ENCODE measurements at places on chromosomes 13 and 19. TPM values are rescaled to one million over a fixed set of nuclear protein-coding genes. Genes with fewer than 3 reads are reported as not detected.

CADM4 gene
- 3.1 TPM for total RNA-seq

GPR42 gene
- not detected for total RNA-seq

GPATCH1 gene
- 5.0 TPM for total RNA-seq

PROZ gene
- total RNA-seq, result not detected

MCEMP1 gene
- not detected for total RNA-seq

ERVK3-1 gene
- 43.2 TPM for total RNA-seq

WASF3 gene
- total RNA-seq, result 5.6 TPM

ZNF737 gene
- not detected for total RNA-seq

CDADC1 gene
- total RNA-seq, result 6.9 TPM

TMEM272 gene
- total RNA-seq, result not detected

SF3A2 gene
- 29.9 TPM for total RNA-seq

PCDH9 gene
- 2.8 TPM for total RNA-seq

IFNL1 gene
- not detected for total RNA-seq

ITPKC gene
- 5.2 TPM for total RNA-seq

CYP4F22 gene
- not detected for total RNA-seq

SOHLH2 gene
- 0.64 TPM for total RNA-seq

MEGF8 gene
- total RNA-seq, result 7.8 TPM

DNA sequence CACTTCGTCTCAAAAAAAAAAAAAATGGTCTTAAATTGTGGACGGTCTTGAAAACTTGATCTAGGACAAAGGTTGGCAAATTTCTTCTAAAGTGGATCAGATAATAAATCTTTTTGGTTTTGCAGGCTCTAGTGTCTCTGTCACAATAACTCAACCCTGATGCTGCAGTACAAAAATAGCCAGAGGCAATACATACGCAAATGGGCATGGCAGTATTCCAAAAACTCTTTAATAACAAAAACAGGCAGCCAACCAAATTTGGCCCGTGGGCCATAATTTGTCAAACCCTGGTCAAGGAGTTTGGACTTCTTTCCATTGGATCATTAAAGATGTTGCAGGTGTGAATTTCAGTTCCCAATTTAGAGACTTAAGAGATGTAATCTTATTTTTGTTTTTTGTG, 93.5 kb upstream of the MRI1 start:
- DNase-seq, result no peak

DNA sequence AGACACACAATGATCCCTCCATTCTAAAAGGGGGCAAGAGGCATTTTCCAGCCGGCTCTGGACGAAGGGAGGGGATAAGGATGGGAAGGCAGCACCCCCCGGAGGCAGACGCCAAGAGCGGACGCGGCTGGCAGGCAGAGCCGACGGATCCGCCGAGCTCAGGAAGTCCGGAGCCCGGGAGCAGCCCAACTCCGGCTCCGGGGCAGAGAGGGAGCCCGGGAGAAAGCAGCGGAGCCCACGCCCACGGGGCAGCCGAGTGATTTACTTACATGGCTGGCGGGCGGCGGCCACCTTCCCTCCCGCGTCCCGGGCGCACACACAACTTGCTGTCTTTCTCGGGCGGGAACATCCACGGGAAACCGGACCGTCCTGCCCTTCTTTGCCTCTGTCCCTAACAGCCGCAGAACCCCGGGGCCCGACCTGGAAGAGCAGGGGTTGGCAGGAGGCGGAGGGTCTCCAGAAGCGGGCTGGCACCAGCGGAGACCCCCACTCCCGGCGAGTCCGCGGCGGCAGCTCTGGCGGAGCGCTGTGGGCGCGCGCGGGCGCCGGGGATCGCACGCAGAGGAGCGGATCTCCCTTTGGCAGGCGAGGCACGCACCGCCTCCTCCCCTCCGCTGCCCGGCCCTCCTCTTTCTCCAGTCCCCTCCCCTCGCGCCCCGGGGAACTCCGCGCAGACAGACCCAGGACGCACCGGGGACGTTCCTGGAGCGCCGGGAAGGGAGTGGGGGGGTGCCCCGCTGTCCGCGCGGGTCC, at the start of gene LHFPL6:
Gene LHFPL6, minus strand, starts transcription at position 580 of the 753 bp plus-strand sequence.
- DNase-seq, result peak; percentile 44

GRCh38 chr19:31459430-31459829, 110.2 kb upstream of the TSHZ3 start:
- DNase-seq, result no peak

GRCh38 chr19:2984215-2984528, 6.8 kb downstream of the TLE6 start:
- DNase-seq, result no peak

GRCh38 chr19:23949611-23950010, 34.9 kb downstream of the ZNF726 start:
- no peak for DNase-seq

GRCh38 chr19:30393046-30393445, 20.9 kb downstream of the ZNF536 start:
- no peak for DNase-seq

GRCh38 chr13:44206434-44206833, 167.2 kb upstream of the SERP2 start:
- DNase-seq, result no peak

GRCh38 chr13:107799001-107799400, 416.3 kb downstream of the LIG4 start:
- no peak for DNase-seq

GRCh38 chr13:103788061-103788652, 721.9 kb upstream of the SLC10A2 start:
- no peak for DNase-seq

GRCh38 chr13:95327190-95327589, 25.9 kb upstream of the ABCC4 start:
- no peak for DNase-seq

DNA sequence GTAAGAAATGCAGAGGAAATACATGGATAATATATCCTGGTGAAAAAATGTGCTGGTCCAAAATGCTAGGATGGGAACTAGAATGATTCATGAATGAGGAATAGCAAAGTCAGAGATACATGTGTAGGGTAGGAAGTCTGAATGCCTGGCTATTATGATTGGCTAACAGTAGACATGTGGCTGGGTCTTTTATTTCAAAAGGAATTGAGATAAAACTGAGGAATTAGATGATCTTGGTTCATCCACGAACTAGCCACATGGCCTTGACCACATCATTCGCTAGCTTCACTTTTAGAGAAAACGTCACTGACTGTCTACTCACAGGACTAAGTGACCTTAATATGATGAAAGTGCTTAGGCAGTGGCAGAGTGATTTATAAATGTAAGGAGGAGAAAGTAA, 103.1 kb downstream of the TRPC4 start:
- DNase-seq, result no peak

GRCh38 chr13:106599875-106600797, 32.2 kb upstream of the ARGLU1 start:
- DNase-seq, result no peak

DNA sequence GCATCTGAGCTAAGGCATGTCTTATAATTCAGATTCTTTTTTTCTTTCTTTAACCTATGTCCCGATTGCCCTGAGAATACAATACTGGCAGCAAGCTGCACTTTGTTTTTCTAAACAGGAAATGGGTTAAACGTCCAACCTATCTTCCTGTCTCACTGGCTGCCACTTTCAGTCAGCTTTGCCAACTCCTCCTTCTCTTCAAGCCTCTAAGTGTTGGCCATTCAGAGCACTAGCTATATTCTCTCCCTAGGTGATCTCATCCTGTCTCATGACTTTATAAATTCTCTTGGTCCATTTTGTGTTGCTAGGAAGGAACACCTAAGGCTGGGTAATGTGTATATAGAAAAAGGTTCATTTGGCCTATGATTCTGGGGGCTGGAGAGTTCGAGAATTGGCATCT, 109.5 kb upstream of the TSC22D1 start:
- no peak for DNase-seq

GRCh38 chr19:4969292-4969771, 419 bp downstream of the KDM4B start:
- no peak for DNase-seq

GRCh38 chr19:35314031-35314430, 15.0 kb upstream of the CD22 start:
- DNase-seq, result no peak

GRCh38 chr13:59837101-59837500, 326.6 kb downstream of the DIAPH3 start:
- no peak for DNase-seq

- no peak for DNase-seq
Measured at GRCh38 chr19:27772059-27772458, 1440.9 kb downstream of the UQCRFS1 start.

DNA sequence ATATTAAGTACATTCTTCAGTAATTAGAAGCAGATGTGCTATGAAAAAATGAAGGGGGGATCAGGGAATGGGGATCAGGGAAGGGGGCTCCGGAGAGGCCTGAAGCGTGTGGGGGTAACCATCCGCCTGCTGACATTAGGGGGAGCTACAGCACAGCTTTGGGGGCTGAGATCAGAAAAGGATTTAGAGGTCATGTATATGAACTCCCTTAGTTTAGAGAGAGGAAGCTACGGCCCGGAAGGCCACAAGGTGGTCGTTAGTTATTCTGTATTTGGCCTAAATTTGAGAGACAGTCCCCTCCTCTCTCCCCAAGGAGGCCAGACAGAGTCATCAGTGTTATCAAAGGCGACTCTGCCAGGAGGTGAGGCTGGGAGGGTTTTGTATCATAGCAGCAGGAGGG, 99.0 kb downstream of the TM9SF2 start:
- no peak for DNase-seq

GRCh38 chr13:44422755-44423643, 49.4 kb downstream of the SERP2 start:
- DNase-seq, result no peak

DNA sequence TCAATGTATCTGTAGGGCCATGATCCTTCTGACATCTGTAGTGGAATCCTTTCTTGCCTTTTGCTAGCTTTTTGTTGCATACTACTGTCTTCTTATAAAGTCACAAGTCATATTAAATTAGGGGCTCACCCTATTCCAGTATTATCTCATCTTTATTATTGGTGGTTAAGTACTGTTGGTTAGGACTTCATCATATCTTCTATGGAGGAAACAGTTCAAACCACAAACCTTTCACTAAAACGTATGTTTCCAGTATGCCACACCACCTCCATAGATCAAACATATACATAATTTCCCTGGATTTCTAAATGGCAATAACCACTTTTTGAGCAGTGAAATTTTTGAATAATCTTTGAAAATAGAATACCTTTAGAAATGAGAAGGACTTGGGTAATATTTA, 62.8 kb upstream of the PCDH9 start:
- no peak for DNase-seq

GRCh38 chr13:100815476-100816046, 141.0 kb upstream of the TMTC4 start:
- no peak for DNase-seq

- no peak for DNase-seq
Measured at GRCh38 chr13:102530751-102531150, 66.0 kb upstream of the TPP2 start.

DNA sequence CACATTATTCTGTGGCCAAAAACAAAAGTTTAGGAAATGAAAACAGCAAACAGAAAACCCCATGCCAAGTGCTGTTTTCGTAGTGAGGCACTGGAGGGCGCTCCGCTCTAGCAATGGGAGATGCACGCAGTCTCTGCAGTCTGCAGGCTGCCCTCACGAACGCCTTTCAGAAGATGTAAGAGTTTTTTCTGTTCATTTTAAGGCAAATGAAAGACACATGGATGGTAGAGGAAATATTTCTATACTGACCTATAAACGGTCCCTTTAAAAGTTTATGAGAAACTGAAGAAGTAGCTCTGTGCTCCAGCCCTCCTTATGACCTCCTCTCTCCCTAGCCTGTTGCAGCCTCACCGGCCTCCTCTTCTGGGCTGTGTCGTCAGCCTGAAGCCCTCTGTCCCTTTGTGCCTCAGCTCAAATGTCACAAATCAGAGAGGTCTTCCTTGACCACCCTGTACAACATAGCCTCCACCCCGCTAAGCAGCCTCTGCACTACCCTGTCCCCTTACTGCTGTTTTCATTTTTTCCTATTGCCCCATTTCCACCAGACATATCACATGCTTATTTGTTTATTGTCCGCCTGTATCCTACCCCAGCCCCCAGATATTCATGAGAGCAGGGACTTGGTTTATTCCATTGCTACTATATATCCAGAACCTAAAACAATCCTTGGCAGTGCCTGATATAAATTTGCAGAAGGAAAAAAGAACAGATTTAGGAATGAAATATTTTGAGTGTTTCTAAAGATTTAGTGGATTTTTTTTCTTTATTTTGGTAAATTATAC, 116.4 kb downstream of the TM9SF2 start:
- DNase-seq, result peak; percentile 38

DNA sequence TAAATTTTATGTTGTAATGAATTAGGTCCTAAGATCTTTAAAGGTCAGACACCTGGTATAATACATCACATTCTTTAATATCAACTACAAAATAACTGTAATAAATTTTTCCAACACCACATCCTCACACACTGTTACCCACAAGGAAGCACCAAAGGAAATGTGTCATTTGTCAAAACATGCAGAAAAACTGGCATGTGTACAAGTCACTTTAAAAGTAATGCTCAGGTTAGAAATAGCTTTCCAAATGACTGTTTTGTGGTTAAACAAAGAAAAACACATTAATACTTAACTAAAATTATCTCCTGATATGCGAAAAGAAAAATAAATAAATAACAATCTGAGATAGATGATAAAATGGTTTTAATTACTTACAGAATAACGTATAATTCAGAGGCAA, 74.7 kb downstream of the MZT1 start:
- no peak for DNase-seq

DNA sequence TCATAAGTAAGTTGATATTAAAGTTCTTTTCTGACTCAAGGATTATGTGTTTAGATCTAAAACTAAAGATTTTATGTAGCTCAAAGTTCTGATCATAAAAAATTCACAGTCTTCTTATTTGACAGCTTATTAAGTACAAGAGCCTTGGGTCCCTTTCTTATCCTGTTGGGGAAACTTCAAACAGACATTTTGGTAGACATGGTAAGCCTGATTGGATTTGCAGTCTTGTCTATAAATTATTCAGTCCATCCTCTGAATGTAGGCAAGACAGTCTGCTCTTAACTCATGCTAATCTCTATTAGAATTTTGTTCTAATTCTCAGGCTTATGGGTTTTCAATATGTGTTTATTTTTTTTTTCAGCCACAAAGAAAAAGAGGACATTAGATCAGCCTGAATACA, 1718.7 kb upstream of the SLC10A2 start:
- no peak for DNase-seq

- DNase-seq, result no peak
Measured at GRCh38 chr19:34236035-34236987, 18.0 kb upstream of the GARRE1 start.

GRCh38 chr19:46992699-46993535, 26.7 kb upstream of the NPAS1 start:
- no peak for DNase-seq

GRCh38 chr13:111482126-111482525, 161.7 kb downstream of the TEX29 start:
- DNase-seq, result no peak

- peak; percentile 26 for DNase-seq
Measured at GRCh38 chr19:8592231-8593009, 15.2 kb upstream of the MYO1F start.

DNA sequence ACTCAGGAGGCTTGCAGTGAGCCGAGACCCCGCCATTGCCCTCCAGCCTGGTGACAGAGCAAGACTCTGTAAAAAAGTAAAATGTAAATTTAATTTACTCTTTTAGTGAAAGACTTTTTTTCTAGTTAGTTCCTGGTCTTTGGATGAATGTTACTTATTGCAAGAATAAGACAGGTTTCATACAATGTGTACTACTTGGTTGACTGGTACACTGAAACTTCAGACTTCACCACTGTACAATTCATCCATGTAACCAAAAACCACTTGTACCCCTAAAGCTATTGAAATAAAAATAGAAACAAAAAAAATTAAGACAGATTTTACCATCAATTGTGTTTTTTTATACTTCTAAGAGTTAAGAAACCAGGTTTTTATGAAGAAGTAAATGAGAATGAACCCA, 35.5 kb downstream of the GPALPP1 start:
- no peak for DNase-seq

- no peak for DNase-seq
Measured at GRCh38 chr19:3931041-3931440, 1.8 kb upstream of the NMRK2 start.
